Stimulated activated CD4-positive, alpha-beta T cell treated with anti-CD3 and anti-CD28 coated beads, Interleukin-12 subunit alpha, Interleukin-12 subunit beta, amount 100 ng/mL, for 4 hours (primary cell): ENCODE measurements at places on chromosomes 13 and 19.

- DNase-seq = no peak
These were observed 10.9 kb downstream of the SLC46A3 start for GRCh38 chr13:28707629-28708427.

DNA sequence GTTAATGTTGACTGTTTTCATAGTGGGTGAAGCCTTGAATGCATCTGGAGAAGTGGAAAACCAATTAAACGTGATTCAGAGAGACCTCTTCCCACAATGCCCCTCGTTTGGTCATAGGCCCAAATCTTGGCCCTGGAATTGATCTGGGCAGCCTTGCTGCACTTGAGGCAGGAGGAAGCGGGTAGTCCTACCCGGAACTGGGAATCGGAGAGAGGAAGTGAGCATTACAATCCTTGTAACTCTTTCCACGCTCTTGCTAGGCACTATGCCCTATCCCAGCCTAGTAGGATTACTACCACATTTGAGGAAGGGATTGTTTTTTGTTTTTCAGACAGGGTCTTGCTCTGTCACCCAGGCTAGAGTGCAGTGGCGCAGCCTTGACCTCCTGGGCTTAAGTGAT lies 3.6 kb downstream of the KCNK6 start:
- DNase-seq = no peak

DNA sequence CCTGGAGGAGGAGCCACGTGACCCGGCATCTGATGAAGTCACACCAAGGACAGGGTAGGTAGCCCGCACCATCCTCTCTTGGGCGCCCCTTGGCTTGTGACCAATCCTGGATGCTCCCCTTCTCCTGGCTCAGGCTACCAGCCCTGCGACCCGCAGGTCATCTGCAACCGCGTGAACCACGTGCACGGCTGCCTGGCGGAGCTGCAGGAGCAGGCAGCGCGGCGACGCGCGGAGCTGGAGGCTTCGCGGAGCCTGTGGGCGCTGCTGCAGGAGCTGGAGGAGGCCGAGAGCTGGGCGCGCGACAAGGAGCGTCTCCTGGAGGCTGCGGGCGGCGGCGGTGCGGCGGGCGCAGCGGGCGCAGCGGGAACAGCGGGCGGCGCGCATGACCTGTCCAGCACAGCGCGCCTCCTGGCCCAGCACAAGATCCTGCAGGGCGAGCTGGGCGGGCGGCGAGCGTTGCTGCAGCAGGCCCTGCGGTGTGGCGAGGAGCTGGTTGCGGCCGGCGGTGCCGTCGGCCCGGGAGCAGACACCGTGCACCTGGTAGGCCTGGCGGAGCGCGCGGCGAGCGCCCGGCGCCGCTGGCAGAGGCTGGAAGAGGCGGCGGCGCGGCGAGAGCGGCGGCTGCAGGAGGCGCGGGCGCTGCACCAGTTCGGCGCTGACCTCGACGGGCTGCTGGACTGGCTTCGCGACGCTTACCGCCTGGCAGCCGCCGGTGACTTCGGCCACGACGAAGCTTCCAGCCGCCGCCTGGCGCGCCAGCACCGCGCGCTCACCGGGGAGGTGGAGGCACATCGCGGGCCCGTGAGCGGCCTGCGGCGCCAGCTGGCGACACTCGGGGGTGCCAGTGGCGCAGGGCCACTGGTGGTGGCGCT lies 45.9 kb downstream of the SPTBN4 start:
- no peak for DNase-seq

DNA sequence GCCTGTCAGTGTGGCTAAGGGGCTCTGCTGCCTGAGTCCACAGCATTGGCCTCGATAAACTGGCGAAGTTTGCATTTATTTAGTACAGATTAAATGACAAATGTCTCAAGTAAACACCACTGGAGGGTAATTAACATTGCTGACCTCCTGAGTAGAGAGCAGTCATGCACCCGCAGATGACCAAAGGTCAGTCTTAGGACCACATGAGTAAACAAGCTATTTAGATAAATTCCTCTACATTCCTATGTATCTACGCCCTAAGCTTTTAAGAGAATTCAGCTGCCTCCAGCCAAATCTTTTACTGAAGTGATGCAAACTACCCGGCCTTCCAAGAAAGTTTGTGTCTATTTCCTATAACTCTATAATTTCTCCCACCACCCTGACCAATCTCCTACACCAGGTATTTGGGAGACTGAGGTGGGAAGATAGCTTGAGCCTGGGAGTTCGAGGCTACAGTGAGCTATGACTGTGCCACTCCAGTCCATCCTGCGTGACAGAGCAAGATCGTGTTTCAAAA lies 22.9 kb downstream of the CD70 start:
- no peak for DNase-seq

DNA sequence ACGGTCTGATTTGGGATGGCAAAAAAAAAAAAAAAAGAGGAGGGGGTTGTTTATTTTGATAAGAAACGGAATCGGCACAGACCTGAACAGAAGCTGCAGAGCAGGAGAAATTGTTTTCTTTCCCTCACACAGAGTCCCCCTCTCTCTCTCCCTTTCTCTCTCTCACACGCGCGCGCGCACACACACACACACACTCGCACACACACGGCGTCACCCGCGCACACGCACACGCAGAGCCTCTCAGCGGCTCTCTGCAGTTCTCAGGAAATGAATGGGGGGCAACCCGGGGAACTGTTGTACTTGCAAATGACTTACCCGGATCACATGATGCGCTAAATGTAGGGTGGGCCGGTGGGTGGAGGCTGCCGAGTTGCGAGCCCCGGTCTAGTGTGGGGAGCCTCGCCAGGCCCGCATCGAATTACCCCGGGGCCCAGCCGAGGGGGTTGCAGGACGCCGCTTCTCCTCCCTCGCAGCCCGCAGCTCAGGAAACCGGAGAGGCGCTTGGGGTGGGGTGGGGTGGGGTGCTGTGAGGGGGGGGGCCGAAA lies 475 bp downstream of the KLF12 start:
- DNase-seq = peak; percentile 66

GRCh38 chr19:35571406-35571965 lies 8.0 kb upstream of the ATP4A start:
- no peak for DNase-seq

GRCh38 chr13:64000321-64000720 lies 2584.7 kb upstream of the PCDH20 start:
- DNase-seq = no peak

DNA sequence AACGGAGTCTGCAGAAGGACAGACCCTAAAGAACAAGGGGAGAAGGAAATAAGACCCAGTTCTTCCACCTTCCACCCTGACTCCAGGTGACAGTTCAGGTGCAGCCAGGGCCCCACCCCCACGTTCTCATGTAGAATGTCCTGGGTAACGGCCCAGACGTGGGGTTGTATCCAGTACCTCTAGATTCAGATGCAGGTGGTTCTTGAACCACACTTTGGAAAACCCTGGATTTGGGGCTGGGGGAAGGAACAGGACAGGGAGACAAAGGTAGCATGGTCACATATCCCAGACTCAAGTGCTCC lies 2.2 kb downstream of the DMPK start:
- DNase-seq = no peak

DNA sequence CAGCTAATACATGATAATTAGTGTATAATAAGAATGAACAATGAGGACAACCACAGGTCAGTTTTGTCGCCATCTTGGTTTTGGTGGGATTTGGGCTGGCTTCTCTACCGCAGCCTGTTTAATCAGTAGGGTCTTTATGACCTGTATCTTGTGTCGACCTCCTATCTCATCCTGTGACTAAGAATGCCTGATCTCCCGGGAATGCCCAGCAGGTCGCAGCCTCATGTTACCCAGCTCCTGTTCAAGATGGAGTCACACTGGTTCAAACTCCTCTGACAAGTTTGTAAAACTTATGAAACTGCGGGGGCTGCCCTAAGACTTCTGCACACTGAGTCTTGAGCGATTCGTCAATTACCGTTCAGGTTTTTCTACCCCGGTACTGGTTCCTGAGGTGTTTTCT lies 21.5 kb upstream of the ADGRE1 start:
- DNase-seq = no peak

DNA sequence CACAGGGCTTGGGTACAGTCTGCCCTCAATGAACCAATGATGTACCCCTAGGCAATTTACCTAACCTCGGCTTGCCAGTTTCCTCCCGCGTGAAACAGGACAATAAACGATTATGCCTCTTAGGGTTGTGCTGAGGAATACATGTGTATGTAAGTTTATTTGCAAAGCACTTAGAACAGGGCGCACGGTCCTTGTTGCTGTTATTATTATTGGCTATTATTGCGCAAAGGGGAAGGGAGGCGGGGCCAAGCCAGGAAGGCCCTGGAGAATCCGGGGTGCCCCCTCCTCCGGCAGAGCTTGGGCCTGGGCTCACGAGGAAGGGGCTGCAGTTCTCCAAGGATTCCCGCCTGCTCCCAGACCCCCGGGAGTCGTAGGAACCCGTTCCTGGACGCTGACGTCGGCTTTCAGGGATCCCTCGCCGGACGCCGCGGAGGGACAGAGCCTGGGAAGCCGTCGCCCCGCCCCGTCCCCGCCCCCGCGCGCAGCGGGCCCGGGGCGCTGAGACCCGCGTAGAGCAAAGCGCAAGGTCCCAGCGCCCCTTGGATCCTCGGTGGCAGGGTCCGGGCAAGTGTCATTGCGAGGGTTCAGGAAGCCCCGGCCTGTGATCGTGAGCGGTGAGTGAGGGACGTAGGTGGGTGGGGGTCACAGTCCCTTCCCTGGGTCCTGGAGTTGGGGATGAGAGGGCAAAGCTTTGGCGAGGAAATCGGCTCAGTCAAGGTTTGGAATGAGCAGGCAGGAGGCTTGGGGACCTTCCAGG lies at the start of gene TMEM91:
TSS of gene TMEM91 (plus strand) at position 293 of the 757 bp plus-strand sequence. CDS start 1,777 bp downstream, outside the sequence.
- no peak for DNase-seq

DNA sequence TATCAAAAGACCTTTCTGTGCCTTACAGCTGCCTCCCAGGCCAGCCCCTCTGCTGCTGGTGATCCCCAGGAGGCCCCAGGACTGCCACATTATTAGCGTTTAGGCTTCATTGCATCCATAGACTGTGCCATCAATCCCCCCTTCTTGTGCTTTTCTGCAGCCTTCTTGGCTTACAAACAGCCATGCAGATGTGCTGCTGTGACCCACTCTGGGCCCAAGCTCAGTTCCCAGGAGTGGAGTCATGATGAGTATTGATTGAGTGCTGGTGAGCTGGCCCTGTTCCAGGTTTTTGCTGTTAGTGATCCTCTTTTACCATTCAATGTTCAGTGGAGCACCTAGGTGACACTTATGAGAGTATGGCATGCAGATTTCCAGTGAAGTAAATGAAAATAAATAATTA lies 59.9 kb upstream of the SLAIN1 start:
- no peak for DNase-seq

DNA sequence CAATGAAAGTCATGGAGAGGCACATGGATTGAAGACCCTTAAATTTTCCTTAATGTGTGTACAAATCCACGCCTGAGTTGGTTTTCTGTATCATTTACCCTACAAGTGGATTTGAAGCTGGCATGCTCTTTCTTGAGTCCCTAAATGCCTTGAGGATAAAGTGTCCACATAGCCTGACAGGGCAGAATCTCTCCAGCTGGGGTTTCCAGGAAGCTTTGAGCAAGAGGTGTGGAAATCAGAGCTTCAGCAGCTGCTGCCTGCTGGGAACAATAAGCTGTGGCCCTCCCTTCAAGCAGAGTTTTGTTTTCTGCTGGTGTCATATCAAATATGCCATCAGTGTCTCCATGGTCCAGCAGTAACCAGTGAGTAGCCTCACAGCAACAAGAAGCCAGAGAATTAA lies 120.3 kb upstream of the SERTM1 start:
- DNase-seq = no peak

GRCh38 chr13:39876258-39876657 lies 220.8 kb downstream of the COG6 start:
- no peak for DNase-seq

DNA sequence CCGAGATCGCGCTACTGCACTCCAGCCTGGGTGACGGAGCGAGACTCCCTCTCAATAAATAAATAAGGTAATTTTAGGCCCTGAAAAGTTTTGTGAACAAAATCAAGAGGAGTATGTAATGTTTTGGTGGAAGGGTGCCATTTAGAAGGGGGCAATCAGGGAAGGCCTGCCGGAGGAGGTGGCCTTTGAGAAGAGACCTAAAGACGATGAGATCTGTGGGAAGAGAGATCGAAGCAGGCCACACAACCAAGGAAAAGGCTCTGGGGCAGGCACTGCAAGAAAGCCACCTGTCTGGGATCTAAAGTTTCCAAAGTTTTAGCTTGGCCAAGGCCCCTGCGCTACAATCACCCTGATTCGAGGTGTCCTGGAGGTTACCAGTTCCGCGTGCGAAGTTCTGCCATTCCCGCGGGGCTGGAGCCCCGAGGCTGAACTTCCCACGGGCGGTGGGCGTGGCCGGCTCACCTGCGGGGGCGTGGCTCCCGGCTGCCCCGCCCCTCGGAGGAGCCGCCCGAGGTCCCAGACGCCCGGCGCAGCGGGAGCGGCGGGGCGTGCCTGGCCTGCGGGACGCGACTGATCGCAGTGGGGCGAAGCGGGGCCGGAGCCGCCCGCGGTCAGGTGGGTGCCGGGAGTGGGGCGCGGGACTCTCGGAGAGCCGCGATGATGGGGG lies at the start of gene KLC3:
TSS of gene KLC3 (plus strand) at position 519 of the 667 bp plus-strand sequence. CDS start 4,792 bp downstream, outside the sequence.
- peak; percentile 24 for DNase-seq

DNA sequence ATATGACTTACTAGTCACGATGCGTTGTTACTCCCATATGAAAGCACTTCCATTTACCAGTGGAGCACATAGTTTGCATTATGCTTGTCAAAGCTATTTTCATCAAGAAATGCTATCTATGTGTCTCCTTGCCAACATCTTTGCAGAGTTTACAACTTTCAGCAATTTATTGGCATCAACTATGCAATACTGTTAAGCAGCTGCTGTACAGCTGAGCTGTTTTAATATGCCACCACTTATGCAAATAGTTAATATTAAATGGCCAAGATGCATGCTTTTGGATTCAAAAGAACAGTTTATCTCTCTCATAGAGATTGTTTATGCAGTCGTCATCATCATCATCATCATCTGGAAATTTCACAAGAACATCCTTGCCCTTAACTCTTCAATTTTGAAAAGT lies 67.9 kb upstream of the KLF5 start:
- no peak for DNase-seq

- DNase-seq = no peak
These were observed 965 bp upstream of the EIF3G start for GRCh38 chr19:10120538-10121189.

DNA sequence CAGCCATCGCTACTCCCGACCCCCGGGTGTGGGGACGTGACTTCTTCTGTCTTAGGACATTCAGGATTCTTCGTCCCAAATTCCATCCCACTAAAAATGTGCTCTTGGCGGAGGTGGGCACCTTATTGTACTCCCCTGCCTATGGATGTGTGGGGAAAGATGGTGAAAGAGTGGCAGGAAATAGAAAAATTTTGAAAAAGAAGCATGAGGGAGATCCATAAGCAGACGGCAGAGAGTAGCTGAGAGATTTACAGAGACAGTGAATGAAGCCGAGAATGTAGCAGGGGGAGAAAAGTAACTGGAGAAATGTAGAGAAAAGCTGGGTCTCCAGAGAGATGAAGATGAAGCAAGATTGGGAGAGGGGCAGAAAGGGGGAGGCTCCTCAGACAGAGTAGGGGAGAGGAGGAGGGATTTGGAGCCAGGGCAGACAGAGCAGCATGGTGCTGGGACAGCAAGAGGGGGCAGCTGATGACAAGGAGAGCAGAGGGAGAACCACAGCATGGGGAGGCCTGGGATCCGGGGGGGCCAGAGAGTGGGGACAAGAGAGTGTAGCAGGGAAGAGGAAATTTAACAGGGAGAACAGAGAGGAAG lies 843 bp downstream of the ZNF610 start:
- DNase-seq = no peak

GRCh38 chr13:94712287-94712811 lies at the start of gene SOX21:
SOX21 (minus strand) TSS chr13:94712545; CDS start chr13:94712049, 496 bp downstream.
- no peak for DNase-seq
